ENCODE measurements at places on chromosomes 11 and 22.
A peak's percentile ranks its signal among the peaks of the same experiment; 100 is the strongest.

GRCh38 chr11:83544846-83545245 lies 258.7 kb upstream of the CCDC90B start:
- H3K27me3 ChIP-seq: no peaks in the 10 kb centered on the region
- no peak overlapping the region for H3K4me3 ChIP-seq
- H3K4me1 ChIP-seq: no peaks in the 10 kb centered on the region

- no peak for DNase-seq
- no peak overlapping the region for H3K4me3 ChIP-seq
- no peaks in the 10 kb centered on the region for H3K4me1 ChIP-seq
- H3K27me3 ChIP-seq: no peaks in the 10 kb centered on the region
Measured at GRCh38 chr11:121723246-121723741, 270.5 kb upstream of the SORL1-AS1 start.

- no peaks in the 10 kb centered on the region for H3K36me3 ChIP-seq
- H3K4me3 ChIP-seq: peak overlapping the region; percentile 42
- peaks cover 7% of the 10 kb centered on the region for H3K27me3 ChIP-seq
- H3K4me1 ChIP-seq: peaks cover 13% of the 10 kb centered on the region
- peak; percentile 42 for DNase-seq
- no peak overlapping the region for H3K27ac ChIP-seq
Measured at GRCh38 chr11:575313-575995, 816 bp upstream of the PHRF1 start.

- no peak overlapping the region for H3K27ac ChIP-seq
- DNase-seq: no peak
- no peaks in the 10 kb centered on the region for H3K27me3 ChIP-seq
- H3K4me1 ChIP-seq: no peaks in the 10 kb centered on the region
- H3K4me3 ChIP-seq: no peak overlapping the region
Measured at GRCh38 chr22:47705350-47705749, 942.9 kb downstream of the TBC1D22A start.

- H3K27ac ChIP-seq: no peak overlapping the region
- no peak overlapping the region for H3K4me3 ChIP-seq
- no peaks in the 10 kb centered on the region for H3K36me3 ChIP-seq
- DNase-seq: no peak
- H3K27me3 ChIP-seq: peaks cover 20% of the 10 kb centered on the region
Measured at GRCh38 chr11:41461057-41461681, 1.7 kb upstream of the LRRC4C start.

DNA sequence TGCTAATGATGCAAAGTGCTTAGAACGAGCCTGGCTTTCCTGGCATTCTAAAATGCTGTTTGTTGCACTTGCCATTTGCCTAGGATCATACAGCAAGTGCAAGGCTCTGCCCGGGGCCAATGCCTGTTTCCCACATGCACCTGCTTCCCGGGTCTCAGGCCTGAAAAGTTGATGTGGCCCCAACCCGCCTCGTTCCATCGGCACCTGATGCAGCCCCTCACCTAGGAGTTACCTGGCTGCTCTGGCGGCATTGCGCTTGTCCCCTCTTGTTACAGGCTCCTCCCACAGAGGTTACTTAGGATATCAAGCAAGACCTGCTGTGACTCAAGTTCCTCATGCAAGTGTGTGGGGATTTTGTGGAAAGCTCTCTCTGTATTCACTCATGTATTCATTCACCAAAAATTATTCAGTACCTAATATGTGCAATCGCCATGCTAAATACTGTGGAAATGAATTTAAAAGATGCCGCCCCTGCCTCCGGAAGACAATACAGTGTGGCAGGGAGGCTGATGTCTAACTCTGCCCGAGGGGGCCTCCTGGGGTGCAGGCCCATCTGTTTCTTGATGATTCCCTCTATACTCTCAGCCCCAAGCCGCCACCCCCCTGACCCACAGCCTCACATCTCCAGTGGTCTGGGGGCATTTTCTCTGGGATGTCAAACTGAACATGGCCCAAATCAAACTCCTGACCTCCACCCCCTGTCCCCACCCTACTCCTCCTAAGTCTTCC lies 184.5 kb downstream of the EFCAB6 start:
- H3K27ac ChIP-seq: no peak overlapping the region
- H3K4me3 ChIP-seq: no peak overlapping the region
- DNase-seq: no peak
- H3K36me3 ChIP-seq: no peaks in the 10 kb centered on the region

DNA sequence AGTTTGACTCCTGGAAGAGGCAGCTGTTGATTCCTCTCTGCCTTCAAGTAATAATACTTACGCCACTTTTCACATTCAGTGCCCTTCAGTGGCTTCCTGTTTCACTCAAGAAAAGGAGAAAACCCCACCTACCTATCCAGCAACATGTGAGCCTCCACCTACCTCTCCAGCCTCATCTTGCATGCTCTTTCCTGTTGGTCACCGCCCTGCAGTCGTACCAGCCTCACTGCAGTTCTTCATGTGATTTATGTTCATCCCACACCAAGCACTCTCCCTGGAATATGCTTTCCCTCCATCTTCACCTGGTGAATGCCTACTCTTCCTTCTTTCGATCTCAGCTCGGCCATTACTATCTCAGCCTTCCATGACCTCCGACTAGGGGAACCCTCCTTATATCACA lies 21.8 kb upstream of the YWHAH start:
- H3K27ac ChIP-seq: no peak overlapping the region
- H3K27me3 ChIP-seq: peaks cover 2% of the 10 kb centered on the region
- H3K36me3 ChIP-seq: no peaks in the 10 kb centered on the region
- no peak for DNase-seq
- no peak overlapping the region for H3K4me3 ChIP-seq

DNA sequence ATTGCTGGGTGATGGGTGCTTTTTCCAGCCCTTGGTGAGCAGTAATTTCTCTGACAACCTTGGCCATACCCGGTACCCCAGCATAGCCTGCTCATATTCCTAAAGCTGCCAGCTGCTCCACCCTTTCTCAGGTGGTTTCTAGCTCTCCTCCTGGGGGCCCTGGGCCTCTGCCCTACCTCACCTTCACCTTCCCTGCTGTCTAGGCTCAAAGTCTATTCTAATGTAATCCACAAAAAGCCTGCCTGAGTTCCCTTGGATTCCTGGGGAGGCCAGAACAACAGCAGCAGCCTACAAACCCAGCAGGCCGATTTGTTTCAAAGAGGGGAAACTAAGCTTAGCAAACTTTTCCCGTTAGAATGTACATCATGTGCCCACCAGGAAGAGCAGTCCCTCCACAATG lies 117.6 kb downstream of the DSCAML1 start:
- H3K4me1 ChIP-seq: no peaks in the 10 kb centered on the region
- no peak overlapping the region for H3K27ac ChIP-seq
- no peaks in the 10 kb centered on the region for H3K36me3 ChIP-seq
- no peaks in the 10 kb centered on the region for H3K27me3 ChIP-seq
- no peak for DNase-seq

DNA sequence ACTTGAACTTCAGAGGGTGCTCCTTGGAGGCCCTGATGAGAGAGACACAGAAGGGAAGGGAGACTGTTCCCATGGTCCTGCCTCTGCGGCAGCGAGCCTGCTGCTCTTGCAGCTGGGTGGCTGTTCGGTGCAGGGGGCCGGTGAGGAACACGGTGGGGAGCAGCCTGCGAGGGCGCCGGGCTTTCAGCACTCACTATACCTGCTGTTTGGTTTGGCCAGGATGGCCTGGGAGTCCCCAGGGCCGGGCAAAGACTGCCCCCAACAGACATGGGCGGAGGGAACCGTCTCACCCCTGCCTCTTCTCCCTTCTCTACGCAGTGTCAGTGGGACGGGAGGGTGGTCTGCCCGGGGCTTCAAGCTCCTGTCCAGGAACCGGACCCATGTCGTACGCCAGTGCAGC lies 58.0 kb upstream of the PRODH start:
- H3K27me3 ChIP-seq: peaks cover 26% of the 10 kb centered on the region
- no peak for DNase-seq
- H3K36me3 ChIP-seq: no peaks in the 10 kb centered on the region
- no peaks in the 10 kb centered on the region for H3K4me1 ChIP-seq
- no peak overlapping the region for H3K4me3 ChIP-seq

- peaks cover 12% of the 10 kb centered on the region for H3K4me1 ChIP-seq
- H3K4me3 ChIP-seq: no peak overlapping the region
- no peaks in the 10 kb centered on the region for H3K36me3 ChIP-seq
Measured at GRCh38 chr22:29717789-29718188, 2.0 kb upstream of the CABP7 start.

- peak; percentile 54 for DNase-seq
- peaks cover 26% of the 10 kb centered on the region for H3K4me1 ChIP-seq
- H3K27ac ChIP-seq: 0 out of 2 replicates have a peak overlapping the region, but pooled peaks have one; percentile 6
Measured at GRCh38 chr11:8810540-8811301, 100.3 kb upstream of the AKIP1 start.

DNA sequence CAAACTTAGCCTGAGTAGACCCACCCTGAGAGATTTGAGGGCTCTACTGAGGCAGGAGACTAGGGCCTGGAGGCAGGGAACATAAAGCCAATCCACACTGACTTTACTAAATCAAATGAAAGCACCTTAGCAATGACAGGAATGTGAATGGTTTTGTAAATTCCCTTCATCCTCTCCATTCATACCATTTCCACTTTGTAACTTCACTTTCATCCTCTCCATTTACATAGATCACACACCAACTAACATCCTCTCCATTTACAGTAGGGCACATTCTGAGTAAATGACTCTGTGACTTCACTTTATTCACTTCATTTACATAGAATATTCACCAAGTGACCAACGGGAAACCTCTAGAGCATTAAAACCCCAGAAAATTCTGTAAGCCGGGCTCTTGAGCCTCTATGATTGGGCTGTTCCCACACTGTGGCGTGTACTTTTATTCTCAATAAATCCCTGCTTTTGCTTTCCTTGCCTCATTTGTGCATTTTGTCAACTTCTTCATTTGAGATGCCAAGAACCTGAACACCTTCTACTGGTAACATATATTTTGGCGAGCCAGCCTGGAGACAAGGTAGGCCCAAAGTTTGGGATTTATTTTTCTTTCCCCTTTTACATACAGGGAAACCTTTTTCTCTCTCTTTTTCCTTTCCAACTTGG lies 82.9 kb downstream of the PIWIL4 start:
- no peak overlapping the region for H3K4me3 ChIP-seq
- H3K27me3 ChIP-seq: no peaks in the 10 kb centered on the region
- no peaks in the 10 kb centered on the region for H3K4me1 ChIP-seq
- H3K27ac ChIP-seq: no peak overlapping the region

DNA sequence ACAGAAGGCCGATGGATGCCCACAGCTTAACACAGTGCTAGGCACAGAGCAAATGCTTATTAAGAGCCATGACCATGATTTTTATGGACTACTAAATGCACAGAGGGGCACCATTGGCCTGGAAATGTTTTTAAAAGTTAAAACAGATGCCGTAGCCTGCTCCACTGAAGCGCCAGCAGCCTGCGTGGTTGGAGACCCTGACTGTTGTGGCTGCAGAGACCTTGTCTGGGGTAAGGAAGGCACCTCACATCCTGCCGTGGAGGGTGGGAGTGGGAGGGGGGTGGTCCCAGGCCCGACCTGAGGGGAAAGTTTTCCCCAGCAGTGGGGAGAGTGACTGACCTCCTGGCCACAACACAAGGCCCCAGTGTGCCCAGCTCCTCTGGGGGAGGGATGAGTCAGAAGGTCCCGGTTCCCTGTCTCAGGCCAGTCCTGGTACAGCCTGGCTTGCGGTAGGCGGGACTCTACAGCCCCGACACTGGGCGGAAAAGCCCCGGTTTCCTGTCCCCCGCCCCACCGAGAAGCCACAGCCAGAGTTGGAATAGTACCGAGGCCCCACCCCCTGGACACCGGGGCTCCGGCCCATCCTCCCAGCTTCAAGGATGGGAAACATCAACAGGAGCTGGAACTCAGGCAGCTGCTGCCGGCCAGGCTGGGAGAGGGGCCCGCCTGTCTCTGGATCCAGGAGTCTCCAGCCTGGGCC lies 7.0 kb downstream of the CHST1 start:
- DNase-seq: no peak
- no peak overlapping the region for H3K4me3 ChIP-seq
- no peak overlapping the region for H3K27ac ChIP-seq

DNA sequence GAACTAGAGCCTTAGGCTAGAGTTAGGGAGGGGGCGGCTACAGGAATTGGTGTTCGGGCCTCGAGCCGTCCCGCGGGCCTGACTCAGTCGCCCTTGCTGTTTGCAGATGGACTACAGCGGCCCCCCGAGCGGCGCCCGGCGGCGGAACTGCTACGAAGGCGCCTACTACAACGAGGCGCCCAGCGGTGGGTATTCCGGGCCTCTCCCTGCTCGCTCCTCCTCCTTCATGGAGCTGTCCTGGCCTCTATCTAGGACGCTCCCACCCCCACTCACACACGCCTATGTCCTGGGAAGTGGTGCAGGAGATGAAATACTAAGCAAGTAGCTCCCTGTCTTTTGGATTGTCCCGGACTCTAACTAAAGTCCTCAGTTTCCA lies 1.4 kb downstream of the MYOD1 start:
- H3K36me3 ChIP-seq: no peaks in the 10 kb centered on the region
- no peak overlapping the region for H3K27ac ChIP-seq
- DNase-seq: no peak
- peaks cover 96% of the 10 kb centered on the region for H3K27me3 ChIP-seq
- H3K4me1 ChIP-seq: no peaks in the 10 kb centered on the region

DNA sequence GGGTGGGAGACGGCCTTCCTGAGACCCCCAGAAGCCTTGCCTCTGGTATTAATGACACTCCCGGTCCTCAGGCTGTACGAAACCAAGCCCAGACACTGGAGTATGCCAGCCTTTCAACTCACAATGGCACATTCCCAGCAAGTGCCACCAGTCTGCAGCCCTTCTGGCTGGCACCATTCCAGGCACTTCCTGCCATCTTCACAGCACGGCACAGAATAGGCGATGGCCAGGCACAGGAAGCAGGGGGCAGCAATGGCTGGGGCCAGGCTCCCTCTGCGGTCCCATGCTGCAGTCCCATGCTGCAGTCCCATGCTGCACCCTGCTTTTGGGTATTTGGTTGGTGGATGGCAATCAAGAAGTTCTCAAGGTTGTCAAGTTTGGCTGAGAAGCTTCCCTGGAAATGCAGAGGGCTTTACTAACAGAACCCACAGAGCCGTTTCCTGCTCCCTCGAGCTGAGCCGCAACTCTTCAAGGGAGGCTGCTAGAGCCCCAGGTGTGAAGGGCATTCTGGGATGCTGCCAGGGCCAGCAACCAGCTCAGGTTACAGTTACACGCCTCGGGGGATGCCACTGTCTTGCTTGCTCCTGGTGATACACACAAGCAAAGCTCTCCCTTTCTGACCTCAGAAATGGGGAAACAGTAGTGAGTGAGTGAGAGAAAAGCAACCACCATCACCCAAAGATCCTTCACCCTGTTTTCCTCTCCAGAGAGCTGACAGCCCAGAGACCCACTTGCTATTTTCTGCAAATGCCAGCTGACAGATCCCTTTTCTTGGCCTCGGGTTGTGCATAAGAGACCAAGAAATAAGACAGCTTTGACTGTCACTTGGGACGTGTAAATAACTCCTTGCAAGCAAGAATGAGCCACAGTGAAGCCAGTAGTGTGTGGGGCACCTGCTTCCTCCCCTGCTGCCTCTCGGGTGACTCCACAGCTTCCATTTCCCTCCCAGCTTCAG lies 23.9 kb downstream of the LRFN4 start:
- H3K36me3 ChIP-seq: no peaks in the 10 kb centered on the region
- no peak overlapping the region for H3K27ac ChIP-seq
- H3K4me3 ChIP-seq: no peak overlapping the region
- DNase-seq: no peak
- H3K27me3 ChIP-seq: no peaks in the 10 kb centered on the region

Data from SJSA1 (cell line).